ENCODE measurements at places on chromosomes 7 and 10.

GRCh38 chr10:124181656-124182055 lies 88.3 kb upstream of the CHST15 start:
- no peak for DNase-seq

GRCh38 chr10:22621726-22622125 lies 92.7 kb downstream of the PIP4K2A start:
- no peak for DNase-seq

DNA sequence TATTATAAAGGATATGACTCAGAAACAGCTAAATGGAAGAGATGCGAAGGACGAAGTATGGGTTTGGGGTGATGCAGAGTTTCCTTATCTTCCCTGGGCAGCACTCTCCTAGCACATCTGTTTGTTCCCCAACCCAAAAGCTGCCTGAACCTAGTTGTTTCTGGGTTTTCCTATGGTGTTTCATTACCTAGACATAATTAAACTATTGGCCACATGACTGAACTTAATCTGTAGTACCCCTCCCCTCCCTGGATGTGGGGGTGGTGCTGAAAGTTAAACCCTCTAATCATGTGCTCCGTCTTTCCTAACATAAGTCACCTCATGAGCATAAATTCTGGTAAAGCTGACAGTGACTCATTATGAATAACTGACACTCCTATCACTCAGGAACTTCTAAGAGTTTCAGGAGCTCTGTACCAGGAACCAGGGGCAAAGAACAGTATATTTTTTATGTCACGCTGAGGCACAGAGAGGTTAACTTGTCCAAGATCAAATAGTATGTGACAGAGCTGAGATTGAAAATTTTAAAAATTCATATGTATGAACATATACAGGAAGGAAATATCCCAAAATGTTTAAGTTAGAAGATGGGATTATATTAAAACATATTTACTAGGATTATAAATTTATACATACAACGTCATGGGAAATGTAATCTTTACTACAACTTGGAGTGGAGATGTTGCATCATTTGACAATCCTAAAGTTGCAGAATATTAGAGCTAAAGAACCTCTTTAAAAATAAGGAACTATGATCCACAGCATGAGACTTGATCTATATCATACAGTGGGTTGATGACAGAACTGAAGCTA lies 4.8 kb downstream of the STRIP2 start:
- peak; percentile 4 for DNase-seq

DNA sequence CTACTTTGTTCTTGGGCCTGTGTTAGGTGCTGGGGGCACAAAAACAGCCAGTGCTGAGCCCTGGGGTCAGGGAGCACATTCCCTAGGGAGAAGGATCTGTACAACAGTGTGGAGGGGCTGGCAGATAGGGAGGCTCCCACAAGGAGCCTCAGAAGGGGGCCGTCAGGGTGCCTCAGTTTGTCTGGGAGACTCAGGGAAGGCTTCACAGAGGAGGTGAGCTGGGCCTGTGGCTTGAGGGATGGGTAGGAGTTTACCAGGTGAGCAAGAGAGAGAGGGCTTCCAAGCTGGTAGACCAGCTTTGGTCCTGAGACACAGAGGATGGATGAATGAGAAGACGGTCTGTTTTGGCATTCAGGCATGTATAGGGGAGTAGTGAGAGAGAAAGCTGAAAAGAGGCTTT lies 52.1 kb downstream of the CAMK1D start:
- DNase-seq, result no peak

- DNase-seq, result no peak
These were observed 1.7 kb downstream of the TUBGCP2 start for GRCh38 chr10:133306941-133307379.

DNA sequence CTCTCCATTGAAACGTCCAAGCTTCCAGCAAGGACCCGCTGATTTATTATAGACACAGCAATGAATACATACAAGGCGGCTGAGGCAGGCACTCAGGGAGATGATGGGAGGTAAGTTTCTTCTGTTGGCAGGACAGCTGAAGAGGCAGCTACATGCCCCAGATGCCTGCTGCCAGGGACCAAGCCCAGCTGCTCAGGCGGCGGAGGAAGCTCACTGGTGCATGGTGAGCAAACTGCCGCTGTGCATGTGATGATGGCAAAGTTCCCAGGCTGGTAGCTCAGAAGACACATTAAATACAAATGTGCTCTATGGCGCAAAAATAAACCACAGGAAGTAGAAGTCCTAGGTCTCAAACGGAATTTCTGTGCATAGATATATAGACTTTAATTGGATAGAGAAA lies 2.3 kb downstream of the DNTT start:
- DNase-seq, result no peak

- DNase-seq, result no peak
These were observed 44.7 kb downstream of the DNAJC12 start for GRCh38 chr10:67793313-67793712.

GRCh38 chr10:76130892-76131291 lies 699.5 kb downstream of the LRMDA start:
- DNase-seq, result no peak

GRCh38 chr7:154795437-154795836 lies 207.5 kb downstream of the PAXIP1 start:
- DNase-seq, result no peak

DNA sequence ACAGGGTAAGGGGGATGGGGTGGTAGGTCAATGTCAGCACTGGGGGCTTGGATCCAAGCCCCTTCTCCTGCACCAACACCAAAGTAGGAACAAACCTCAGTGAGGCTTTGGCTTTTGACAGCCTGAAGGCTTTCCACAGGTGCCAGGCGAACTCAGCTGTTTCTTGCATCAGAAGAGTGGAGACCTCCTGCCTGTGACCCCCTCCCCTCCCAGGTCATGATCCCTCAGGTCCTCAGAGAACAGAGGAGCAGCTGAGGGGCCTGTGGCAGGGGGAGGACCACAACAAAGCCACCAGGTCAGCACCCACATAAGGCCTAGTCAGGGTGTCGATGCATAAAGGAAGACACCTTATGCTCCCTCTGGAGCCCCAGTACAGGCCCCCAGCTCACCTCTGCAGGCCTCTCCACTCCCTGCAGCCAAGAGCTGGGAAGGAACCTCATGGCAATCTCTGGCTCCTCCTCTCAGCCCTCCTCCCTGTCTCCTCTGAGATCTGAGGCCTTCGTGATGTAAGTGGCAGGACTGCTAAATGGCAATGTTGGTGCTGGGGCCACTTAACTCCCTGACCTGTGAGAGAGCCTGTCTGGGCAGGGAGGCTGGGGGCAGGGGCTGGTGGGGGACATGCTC lies 19.1 kb upstream of the PRRT4 start:
- no peak for DNase-seq

DNA sequence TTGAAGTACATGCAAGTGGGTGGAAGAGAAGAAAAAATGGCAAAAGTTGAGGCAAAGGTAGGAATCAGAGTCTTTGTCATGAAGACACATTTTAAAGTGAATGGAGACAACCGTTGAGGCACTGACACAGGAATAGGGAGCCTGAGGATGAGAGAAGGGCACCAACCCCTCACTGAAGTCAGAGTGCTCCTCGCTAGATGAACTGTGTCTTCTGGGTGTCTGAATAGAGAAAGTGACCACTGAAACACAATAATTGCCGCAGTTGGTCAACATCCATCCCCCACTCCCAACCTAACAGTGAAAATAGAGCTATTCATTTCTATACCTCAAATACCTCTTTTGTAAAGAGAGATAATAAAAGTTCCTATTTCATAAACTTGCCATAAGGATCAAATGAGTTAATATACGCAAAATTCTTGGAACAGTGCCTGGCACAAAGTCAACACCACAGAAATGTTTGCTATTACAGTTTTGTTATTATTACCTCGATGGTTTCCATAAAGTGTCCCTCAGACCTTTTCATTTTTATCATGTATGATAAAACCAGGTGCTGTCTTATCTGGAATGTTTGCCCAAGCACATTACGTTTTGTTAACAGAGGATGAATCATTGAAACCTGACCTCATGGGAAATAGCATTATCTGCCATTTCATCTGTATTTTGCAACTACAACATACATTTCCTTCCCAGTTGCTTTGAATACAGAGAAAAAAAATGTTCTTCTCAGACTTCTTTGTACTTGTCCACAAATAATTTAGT lies 61.8 kb upstream of the SP4 start:
- DNase-seq, result no peak

- DNase-seq, result peak; percentile 27
These were observed 276.1 kb downstream of the DNAJB6 start for GRCh38 chr7:157612664-157613561.

- no peak for DNase-seq
These were observed 18.4 kb upstream of the MACROH2A2 start for GRCh38 chr10:70034232-70034631.

DNA sequence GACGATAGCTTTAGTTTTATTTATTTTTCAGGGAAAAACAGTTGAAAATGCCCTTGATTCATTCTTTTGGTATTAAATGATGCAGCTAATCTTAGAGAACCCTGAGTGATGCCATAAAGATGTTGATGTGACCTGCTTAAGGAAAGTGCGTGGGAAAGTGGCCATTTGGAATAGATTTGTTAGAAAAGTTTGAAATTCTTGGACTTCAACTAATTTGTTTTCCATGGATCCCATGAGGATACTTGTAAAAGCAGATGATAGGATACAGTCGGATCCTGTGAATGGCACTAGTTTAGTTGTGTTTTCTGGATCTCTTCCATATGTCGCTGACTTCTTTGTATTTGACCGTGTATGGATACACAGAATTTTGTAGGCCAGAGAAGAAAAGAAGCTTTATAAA lies 69.0 kb downstream of the SEPTIN7 start:
- no peak for DNase-seq

GRCh38 chr10:125048094-125048864 lies 106.4 kb downstream of the ZRANB1 start:
- peak; percentile 22 for DNase-seq

DNA sequence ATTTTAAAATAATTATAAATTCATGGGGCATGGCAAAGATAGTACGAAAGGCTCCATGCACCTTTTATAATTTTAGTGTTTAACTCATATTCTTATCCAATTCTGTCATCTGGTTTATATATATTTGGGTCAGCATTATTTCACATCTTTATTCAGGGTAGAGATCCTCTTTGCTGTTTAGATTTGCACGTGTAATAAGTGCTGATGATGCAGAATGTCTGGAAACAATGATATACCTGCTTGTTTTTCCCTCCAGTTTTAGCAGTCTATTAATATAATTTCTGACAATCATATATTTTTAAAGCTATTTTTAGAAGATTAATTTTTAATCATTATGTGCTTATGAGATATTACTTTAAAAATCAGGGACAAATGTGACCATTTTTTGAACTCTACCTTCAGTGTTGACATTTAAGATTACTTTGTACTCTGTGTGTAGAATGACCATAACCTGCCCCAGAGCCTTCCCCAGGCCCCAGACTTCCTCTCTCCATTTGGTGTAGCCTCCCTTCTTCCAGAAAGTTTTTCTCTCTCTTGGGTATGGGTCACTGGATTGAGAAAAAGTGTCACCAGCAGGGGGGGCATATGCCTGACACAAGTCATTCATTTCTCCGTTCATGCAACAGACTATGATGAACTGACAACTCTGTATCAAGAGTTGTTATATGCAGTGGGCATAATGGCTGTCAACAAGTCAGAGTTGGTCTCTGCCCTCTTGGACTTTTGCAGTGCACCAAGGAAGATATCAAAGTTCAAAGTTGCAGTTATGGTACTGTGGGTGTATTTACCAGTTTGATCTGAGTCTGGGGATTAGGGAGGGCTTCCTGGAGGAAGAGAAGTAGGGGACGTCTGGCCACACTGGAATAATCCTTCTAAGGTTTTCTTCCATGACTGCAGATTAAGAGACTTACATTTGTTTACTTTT lies 192.6 kb upstream of the CCDC6 start:
- DNase-seq, result no peak

- no peak for DNase-seq
These were observed 149.2 kb downstream of the DYNC1I1 start for GRCh38 chr7:95921543-95921942.

GRCh38 chr7:39926111-39926510 lies 23.9 kb upstream of the CDK13 start:
- no peak for DNase-seq

GRCh38 chr10:125368146-125368545 lies 207.8 kb upstream of the CTBP2 start:
- no peak for DNase-seq

DNA sequence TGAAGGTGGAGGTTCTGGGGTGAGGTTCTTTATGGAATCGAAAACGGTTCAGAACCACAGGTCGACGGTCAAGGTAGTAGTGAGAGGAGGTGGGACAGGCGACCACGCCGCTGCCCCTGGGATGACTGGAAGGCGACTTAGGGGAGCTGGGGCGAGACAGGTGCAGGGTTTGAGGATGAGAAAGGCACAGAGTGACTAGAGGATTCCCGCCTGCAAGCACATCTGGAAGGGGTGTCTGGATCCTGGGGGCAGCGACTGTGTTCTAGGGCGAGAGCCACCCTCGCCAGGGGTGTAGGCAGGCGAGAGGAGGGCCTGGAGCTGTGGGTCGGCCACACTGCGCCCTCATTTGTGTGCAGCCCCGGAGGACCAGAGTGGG lies 468 bp upstream of the IRF5 start:
- DNase-seq, result no peak

DNA sequence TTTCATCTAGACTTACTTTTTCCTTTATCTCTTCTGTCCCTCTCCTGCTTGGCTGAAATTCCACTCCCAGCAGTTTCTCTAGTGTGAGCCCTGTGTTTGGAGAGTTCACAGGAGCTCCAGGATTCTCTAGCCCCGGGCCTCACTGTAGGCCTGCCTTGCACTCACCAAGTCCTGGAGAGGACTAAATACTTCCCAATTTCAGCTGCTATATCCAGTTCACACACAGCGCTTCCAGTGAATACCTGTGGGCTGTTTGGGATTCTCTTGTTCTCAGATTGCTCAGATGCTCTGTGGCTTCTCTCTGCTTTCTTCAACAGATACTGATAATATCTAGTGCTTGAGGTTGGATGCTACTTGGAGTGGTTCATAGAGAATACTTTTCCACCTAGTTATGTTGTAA lies 46.0 kb downstream of the MINPP1 start:
- no peak for DNase-seq

Data from activated CD4-positive, CD25-positive, alpha-beta regulatory T cell treated with anti-CD3 and anti-CD28 coated beads, Interleukin-2, amount 50 U/mL, for 16 hours (primary cell).